GM06990 (cell line): ENCODE measurements at places on chromosomes 16 and 17.
A peak's percentile ranks its signal among the peaks of the same experiment; 100 is the strongest.

DNA sequence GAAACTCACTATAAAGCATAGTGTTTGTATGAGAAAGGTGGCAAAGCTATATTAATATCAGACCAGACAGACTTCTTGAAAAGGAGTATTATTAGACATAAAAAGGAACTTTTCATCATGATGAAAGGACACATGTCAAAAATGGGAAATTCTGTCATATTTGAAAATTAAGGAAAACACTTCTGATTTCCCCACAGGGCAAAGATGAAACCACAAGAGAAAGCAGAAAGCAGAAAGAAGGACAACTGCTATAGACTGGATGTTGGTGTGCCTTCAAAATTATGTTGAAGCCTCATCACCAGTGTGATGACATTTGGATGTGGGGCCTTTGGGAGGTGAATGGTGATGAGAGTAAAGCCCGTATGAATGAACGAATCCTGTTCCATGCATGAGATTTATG lies 193.0 kb downstream of the STX8 start:
- DNase-seq: no peak

GRCh38 chr17:47812146-47812920 lies 9.3 kb downstream of the OSBPL7 start:
- no peak for DNase-seq

DNA sequence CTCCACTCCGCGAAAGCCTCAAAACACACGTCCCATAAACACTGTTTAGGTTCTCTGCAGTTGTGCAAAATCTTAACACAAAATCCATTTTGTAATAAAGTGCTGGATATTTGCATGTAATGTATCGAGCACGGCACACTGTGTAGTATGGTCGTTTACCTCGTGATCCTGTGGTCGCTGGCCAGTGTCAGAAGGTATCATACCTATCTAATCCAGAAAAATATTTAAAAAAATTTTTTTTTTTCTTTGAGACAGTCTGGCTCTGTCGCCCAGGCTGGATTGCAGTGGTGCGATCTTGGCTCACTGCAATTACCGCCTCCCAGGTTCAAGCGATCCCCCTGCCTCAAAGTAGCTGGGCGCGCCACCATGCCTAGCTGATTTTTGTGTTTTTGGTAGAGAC lies 996 bp downstream of the RPL38 start:
- no peak for DNase-seq

GRCh38 chr16:85079785-85080570 lies 32.3 kb downstream of the CIBAR2 start:
- no peak for DNase-seq

GRCh38 chr17:8488491-8488890 lies 52.8 kb downstream of the NDEL1 start:
- no peak for DNase-seq

DNA sequence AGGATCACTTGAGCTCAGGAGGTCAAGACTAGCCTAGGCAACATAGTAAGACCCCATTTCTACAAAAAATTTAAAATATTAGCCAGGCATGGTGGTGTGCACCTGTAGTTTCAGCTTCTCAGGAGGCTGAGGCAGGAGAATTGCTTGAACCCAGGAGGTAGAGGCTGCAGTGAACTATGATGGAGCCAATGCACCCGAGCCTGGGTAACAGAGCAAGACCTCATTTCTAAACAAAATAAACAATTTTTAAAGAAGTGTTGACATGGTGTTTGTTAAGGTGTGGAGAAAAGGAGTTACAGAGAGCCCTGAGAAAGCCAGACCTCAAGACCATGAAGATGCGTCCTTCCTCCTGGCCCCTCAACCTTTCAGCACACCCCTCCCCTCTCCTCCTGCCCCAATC lies 37.6 kb upstream of the C1QL1 start:
- no peak for DNase-seq

GRCh38 chr17:5813357-5813756 lies 229.0 kb upstream of the NLRP1 start:
- no peak for DNase-seq

DNA sequence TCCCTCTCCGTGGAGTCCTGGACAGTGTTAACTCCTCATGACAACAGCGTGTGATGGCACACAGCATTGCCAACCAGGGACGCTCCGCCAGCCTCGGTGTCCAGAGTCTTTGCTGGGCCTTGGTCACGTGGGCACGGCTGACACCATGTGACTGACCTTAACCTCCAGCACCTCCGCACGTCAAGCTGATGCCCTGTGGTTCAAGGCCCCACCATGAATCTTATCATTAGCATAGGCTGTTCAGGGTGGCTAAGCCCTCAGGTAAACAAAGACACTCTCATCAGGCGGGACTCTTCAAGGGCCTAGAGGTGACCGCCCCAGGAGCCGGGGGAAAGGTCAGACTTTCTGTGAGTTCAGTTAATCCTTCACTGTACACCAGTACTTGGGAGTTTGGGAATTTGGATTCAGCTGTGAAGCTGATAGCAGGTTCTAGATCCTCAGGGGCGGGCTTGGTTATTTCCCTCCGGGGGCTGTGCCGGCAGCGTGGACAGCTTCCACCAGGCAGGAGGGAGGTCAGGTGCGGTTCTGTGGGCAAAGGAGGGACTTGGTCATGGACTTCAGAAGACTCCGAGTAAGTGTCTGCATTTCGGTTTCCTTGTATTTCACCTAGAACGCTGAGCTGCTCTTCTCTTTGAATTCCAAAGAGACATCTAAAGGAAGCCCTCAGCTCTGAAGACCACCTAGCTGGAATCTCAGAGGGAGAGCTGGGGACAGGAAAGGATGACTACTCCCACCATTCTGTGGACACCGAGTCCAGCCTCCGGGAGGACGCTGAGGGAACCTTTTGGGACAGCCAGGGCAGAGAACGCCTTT lies 195.5 kb upstream of the CIBAR2 start:
- no peak for DNase-seq

GRCh38 chr17:50771991-50772785 lies 4.9 kb upstream of the ANKRD40CL start:
- DNase-seq: peak; percentile 28

DNA sequence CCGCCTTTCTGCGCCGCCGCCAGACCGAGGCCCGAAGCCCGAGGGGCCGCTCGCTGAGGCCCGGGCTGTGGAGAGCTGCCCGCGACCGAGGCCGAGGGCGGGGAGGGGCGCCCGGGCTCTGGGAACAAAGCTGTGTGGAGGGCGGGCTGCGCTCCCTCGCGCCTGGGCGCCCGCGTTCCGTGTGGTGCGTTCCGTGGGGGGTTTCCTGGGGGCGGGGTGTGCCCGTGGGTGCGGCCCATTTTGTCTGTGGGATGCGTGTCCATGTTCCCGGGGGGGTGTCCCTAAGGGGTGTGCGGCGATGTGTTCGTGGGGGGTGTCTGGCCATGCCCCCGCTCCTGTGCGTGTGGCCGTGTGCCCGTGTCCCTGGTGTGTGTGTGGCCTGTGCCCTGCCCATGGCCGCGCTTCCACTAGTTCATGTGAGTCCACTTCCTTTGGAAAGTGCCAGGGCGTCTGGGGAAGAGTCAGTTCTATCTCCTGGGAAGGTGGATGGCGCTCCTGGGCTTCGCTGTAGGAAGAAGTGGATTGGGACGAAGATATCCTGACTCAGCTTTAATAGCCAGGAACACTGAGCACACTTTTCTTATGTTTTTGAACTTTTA lies 520 bp downstream of the JPT2 start:
- DNase-seq: no peak

GRCh38 chr16:30846649-30847402 lies 47.1 kb downstream of the BCL7C start:
- DNase-seq: no peak

GRCh38 chr17:82751171-82751570 lies 694 bp upstream of the TBCD start:
- no peak for DNase-seq

GRCh38 chr17:9818760-9819159 lies 3.1 kb downstream of the GSG1L2 start:
- no peak for DNase-seq

- DNase-seq: no peak
Observed at GRCh38 chr17:74307984-74308773, 17.8 kb upstream of the KIF19 start.

DNA sequence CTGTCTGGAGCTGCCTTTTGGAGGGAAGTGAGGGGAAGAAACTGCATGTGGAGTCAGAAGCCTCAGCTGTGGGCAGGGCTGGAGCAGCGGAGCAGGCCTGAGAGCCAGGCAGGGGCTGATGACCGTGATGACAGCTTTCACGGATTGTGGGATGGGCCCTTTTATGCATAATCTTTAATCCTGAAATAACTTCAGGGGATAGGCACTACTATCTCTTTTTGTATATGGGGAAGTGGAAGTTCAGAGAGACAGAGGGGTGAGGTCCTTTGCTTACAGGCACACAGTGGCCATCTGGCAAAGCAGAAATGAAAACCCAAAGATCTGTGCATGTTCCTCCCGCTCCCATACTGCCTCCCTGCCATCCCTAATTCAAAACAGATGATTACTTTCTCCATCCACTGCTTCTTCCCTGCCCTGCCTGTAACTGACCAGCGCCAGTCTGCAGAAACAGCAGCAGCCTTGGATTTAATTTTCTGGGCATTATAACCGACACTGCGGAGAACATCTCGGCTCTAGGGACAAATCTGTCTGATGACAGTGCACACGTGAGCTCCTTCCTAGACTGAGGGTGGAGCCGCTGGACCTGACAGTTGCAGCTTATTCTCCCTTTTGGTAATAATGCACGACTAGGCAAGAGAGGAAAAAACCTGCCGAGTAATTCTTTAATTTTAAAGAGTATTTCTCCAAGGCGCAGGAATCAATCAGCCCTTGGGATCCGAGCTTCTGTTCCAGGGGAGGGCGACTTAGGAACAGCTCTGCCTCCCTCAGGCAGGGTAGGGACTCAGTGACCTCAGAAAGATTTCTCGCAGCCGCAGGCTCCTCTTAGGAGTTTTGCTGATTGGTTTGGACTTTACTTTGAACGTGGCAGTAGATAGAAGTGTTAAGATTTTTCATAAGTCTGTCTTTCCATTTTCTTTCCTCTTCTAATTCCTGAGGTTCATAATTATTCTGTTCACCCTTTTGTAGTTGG lies 95.4 kb downstream of the UTP18 start:
- no peak for DNase-seq

DNA sequence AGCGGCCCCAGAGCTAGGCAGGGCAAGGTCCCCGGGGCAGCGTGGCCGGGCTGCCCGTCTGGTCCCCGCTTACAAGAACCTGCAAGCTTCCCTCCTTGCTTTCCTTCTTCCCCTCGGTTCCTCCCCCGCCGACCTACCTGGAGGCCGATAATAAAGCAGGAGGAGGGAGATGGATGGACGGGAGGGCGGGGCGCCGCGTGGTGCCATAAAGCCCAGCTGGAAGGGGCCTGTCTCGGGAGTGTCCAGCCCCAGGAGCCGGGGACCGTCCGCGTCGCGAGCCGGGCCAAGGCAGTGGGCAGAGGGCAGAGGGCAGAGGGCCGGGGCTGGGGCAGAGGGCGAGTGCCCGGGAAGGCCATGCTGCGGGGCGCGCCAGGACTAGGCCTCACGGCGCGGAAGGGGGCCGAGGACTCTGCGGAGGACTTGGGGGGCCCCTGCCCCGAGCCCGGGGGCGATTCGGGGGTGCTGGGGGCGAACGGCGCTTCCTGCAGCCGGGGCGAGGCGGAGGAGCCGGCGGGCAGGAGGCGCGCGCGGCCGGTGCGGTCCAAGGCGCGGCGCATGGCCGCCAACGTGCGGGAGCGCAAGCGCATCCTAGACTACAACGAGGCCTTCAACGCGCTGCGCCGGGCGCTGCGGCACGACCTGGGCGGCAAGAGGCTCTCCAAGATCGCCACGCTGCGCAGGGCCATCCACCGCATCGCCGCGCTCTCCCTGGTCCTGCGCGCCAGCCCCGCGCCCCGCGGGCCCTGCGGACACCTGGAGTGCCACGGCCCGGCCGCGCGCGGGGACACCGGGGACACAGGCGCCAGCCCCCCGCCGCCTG lies at the start of gene BHLHA9:
Gene BHLHA9 (plus strand): TSS at position 235 of the 820 bp plus-strand sequence. CDS start 120 bp downstream, at position 355.
- no peak for DNase-seq

DNA sequence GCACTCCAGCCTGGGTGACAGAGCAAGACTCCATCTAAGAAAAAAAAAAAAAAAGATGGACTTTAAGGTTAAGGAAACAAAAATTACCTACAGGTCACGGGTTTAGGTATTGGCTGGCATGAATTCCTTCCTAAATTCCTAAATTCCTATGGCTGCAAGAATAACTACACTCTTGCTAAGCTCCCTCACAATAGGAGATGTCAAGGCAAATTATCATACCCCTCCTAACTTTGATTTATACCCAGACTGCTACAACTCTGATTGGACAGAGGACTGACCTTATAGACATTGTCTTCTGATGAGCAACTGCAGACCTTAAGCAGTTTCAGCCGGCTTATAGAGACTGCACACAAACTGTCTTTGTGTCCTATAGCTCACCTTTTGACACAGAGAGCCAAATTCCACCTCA lies 25.1 kb upstream of the TMC7 start:
- DNase-seq: no peak

- DNase-seq: no peak
Observed at GRCh38 chr17:16100737-16101400, 101.2 kb downstream of the TTC19 start.

DNA sequence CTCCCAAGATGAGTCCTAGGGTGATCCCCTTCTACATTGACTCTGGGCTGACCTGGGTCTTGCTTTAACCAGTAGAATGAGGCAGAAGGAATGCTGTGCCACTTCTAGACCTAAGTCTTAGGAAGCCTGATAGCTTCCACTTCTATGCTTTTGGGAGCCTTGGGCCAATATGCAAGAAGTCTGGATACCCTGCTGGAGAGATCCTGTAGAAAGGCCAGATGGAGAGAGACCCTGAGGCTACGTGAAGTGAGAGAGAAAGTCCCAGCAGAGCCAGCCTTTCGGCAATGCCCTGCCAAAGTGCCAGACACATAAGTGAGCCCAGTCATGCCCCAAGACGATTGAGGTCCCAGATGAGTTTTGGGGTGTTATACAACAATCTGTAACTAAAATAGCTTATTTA lies 1.7 kb downstream of the KRT222 start:
- DNase-seq: no peak

DNA sequence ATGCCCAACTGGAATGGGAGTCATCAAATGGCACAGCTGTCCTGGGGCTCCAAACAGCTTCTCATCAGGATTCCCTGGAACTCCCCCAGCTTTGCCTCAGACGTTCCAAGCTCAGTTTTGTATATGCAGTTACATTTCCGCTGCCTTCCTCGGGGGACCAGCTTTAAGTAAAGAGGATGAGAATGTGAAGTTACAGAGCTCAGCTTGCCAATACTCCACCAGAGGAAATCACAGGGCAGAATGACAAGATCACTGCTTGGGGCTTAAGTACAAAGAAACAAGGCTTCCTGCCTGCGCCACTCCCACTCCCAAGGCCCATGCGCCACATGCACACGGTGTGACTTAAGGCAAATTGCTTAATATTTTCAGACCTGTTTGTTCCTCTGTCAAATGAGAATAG lies 272.4 kb upstream of the CDH11 start:
- no peak for DNase-seq

- DNase-seq: no peak
Observed at GRCh38 chr16:15857724-15858560, 1.1 kb upstream of the MYH11 start.

- DNase-seq: no peak
Observed at GRCh38 chr16:2095918-2096582, 39.6 kb downstream of the PKD1 start.
